Skin of body (tissue), 3 donors: ENCODE measurements at places on chromosomes 5 and 9. TPM values are rescaled to one million over a fixed set of nuclear protein-coding genes. Genes with fewer than 3 reads are reported as not detected.

GRCh38 chr5:121366515-121366914 is 485.2 kb upstream of the FTMT start:
- DNase-seq: no peak

ANKRD33B gene
- total RNA-seq: 7.4 TPM

GLRA1 gene
- not detected for total RNA-seq

DNA sequence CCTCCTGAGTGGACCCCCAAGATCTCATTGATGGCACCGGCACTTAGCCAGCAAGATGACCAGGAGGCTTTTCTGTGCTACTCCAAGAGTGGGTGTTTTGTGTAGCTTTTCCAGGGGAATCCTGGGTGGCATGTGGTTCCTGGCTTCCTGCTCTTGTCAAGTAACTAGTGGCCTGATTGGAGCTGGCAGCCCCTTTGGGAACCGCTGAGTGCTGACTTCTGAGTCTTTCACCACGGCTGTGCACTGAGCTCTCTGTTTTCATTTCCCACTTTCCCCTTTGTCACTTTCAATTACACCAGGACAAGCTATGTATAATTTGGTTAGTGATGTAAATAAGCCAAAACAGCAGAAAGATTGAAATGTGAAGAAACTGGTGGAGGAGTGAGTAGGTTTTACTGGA is 255.4 kb downstream of the GOLPH3 start:
- no peak for DNase-seq

LRRC19 gene
- not detected for total RNA-seq

TSLP gene
- total RNA-seq: 0.59 TPM

DNA sequence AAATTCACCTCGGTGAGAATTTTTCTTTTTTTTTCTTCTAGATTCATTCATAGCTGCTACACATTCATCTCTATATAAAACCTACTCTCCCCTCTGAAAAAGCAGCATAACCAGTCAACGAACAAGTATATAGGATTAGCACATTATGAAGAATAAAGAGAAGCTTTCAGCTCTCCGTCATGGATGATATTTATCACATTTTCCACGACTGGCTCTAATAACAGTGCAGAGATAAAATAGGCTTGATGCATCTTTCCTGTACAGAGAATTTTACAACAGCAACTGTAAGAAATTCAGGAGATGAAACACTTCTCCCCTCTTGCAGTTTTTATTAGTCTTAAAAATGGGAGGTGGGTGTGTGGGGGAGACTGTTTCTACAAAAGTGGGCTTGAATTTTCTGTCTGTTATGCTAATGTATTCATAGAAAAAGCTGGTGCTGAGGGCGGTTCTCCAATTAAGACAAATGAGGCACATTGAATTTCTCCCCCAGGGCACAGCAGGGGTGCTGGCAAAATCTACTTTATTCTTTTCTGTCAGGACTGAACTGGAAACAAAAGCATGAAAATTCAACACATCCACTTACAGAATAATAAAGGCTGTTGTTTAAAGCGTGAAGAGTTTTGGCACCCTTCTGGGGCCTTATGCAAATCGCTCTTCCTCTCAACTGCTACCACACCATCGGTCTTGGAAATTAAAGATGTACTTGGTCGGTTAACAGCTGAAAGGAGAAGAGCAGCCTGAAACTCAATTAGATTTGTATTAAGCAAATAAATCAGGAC is 233.9 kb upstream of the ZNF608 start:
- peak; percentile 65 for DNase-seq

DNA sequence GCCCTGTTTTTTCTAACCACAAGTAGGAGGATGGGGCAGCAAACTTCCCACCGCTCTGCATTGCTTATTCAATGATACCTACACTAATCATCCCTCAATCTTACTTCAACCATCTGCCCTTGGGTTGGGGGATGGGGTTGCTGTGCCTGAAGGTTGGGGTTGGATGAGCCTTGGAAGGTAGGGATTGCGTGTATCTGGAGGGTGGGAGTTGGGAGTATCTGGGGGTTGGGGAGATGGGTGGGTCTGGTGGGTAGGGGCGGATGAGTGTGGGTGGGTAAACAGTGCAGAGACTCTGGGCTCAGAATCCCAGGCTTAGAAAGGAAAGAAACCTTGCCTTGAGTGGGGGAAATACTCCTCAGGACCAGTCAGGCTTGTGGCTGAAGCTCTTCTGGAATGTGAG is 467.4 kb downstream of the DIRAS2 start:
- no peak for DNase-seq

- DNase-seq: no peak
Measured at GRCh38 chr5:112965733-112966306, 10.8 kb upstream of the DCP2 start.

GRCh38 chr5:118258223-118258622 is 730.1 kb downstream of the DTWD2 start:
- DNase-seq: no peak

- no peak for DNase-seq
Measured at GRCh38 chr5:95920822-95921221, 40.8 kb downstream of the ELL2 start.

GRCh38 chr9:133484671-133485437 is 6.0 kb upstream of the SLC2A6 start:
- no peak for DNase-seq

TRMT10B gene
- 7.1 TPM for total RNA-seq

CD274 gene
- 1.5 TPM for total RNA-seq

DNA sequence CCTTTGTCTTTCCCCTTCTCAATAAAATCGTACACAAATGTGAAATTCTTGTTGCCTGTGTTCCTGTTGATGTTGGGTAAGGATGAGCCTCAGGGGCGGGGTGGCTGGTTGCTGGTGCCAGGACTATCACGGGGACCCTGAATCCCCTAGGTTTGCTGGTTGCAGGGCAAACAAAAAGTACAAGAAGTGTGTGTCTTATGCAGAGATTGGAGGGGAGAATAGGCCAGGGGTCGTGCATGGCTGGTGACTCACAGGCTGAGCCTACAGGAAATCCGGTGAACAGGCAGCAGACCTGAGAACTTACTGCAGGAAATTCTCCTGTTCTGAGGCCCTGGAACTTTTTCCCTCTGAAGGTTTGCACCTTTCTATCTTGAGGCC is 5.5 kb downstream of the ANXA2R start:
- DNase-seq: no peak

GRIA1 gene
- total RNA-seq: 2.5 TPM

DNA sequence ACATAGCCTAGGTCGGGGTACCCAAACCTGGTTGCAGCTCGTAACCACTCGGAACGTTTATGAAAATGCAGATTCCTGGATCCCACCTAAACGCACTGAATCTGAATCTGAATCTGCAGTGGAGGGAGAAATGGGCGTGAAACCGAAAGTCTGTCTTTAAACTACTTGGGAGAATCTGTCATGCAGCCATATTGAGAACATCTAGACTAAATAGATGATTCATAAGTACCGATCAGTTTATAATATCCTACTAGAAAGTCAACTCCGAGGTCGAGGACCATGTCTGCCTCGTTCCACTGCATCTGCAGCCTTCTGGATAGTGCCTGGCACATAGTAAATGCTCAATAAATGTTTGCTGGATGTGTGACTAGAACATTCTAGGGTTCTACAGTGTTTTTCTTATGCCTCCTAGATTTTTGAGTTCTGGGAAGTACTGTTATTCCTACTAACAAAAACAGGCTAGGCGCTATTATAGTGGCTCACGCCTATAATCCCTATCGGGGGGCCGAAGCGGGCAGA is 632 bp downstream of the COQ4 start:
- DNase-seq: no peak

- DNase-seq: peak; percentile 20
Measured at GRCh38 chr9:124828489-124829333, 24.5 kb upstream of the WDR38 start.

- DNase-seq: no peak
Measured at GRCh38 chr9:129335464-129336129, 157.5 kb upstream of the IER5L start.

DNA sequence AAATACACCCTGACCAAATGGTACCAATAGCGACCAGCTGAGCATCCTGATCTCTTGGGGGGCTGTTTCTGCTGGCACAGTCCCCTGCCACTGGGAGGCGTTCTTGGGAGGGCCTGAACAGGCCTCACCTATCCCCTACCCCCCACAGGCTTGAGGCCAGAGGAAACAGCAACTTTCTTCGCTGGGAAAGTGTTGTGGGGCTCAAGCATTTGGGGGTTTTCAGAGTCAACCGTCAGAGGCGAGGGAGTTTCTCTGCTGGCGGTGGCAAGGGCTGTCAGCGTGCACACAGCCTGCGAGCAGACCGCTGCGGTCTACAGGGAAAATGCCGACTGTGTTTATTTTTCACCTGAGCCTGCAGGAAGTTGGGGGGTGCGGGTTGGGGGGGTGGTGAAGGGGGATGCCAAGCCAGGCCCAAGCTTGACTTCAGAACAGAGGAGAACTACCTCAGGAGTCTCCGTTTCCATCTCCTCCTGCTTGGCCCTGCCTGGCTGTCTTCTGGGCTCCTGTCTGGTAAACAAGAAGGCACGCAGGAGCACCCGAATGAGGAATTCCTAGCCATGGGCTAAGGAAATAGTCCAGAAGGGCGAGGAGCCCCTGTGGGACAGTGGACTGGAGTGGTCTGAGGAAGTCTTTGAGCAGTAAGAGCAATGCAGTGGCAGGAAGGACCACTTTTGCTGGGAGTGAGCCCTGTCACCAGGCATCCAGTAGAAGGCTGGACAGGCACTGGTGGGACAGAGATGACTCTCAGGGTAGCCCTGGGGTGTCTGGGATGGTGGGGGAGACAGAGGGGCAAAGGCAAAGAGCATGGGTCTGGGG is 18.1 kb downstream of the TCF7 start:
- no peak for DNase-seq

DNA sequence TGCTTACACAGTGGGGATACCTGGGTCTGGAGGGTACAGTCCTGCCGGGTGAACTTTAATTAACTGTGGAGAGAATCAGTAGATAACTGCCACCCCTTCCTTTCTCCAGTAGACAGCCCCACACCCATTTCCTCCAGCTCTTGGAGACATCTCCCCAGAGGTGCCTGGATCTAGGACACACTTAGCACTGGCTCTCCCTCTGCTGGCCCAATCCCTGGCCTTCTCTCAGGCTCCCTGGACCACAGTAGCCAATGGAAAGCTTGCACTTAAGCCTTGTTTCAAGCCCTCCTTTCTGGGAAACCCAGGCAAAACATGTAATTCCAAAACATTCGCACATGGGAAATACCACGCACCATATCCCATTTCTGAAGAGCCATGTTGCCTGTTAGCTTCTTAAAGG is 169.2 kb upstream of the GAS1 start:
- DNase-seq: no peak

GRCh38 chr9:89755821-89756220 is 151.0 kb downstream of the GADD45G start:
- DNase-seq: no peak

NKD2 gene
- total RNA-seq: 12.7 TPM

PAIP2 gene
- total RNA-seq: 76.0 TPM

TXNDC8 gene
- not detected for total RNA-seq

DNA sequence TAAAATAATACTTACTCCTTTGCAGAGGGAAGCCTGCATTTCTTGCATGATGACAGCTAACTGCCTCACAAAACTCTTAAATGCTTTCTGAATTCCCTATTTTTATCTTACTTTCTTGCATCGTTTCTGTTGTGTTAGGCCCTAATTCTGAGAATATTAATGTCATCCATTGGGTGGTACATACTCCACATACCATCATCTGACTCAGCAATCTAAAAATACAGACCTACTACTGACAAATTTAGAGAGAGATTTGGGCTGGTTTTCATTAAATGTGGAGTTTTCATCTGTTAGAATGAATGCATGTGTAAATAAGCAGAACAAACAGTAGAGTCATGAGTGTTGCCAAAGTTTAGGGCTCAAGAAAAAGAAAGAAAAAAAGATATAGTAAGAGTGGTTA is 26.5 kb upstream of the KCNN2 start:
- peak; percentile 50 for DNase-seq

ADCY2 gene
- 6.9 TPM for total RNA-seq

DNA sequence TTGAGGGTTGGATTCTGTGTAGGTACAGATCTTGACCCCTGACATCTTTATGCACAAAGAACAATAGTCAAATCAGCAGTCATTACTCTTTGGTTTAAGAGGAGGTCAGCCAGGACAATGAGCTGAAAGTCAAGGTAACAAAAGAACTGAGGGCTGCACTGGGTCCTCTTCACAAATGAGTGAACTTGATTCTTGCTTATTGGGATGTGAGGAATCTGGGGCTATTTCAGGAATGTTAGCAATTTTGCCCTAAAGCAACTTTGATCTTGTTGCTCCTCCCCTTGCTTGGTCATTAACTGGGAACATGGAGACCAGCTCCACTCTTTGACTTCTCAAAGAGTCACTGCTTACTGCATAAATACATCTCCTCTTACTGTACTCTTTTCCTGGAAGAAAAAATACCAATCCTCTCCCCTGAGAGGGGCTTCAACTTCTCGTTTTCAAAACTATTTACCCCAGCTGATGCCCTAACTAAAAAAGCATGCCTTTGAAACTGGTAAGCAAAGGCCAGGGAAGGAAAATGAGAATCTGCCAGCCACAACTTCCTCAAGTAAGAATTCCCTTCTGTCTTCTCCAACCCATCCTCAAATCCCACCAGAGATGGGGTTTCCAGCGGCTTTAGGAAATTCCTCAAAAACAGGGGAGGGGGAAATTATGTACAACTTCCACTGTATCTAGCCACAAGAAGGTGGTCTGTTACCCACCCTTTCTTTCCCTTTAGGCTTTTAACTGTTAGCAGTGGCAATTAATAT is 368.3 kb downstream of the ENC1 start:
- DNase-seq: no peak

KLHL3 gene
- total RNA-seq: 6.2 TPM

- no peak for DNase-seq
Measured at GRCh38 chr9:89793551-89793950, 188.7 kb downstream of the GADD45G start.

DNA sequence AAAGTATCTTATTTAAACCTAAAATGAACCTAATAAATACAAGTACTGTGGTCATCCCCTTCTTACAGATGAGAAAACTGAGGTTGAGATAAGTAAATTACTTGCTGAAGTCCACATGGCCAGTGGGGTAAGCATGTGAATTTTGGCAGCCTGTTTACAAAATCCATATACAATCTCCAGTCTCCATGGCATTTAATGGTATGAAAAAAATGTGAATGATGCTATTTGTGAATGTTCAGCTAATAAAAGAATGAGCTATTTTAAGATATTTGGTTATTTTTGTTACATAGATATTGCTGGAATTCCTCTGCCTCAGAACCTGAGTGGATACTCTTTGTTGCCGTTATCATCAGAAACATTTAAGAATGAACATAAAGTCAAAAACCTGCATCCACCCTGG is 19.3 kb upstream of the GPR150 start:
- DNase-seq: no peak

GRCh38 chr9:9286001-9286400 is 1326.8 kb downstream of the PTPRD start:
- no peak for DNase-seq

PRKACG gene
- total RNA-seq: not detected

DNA sequence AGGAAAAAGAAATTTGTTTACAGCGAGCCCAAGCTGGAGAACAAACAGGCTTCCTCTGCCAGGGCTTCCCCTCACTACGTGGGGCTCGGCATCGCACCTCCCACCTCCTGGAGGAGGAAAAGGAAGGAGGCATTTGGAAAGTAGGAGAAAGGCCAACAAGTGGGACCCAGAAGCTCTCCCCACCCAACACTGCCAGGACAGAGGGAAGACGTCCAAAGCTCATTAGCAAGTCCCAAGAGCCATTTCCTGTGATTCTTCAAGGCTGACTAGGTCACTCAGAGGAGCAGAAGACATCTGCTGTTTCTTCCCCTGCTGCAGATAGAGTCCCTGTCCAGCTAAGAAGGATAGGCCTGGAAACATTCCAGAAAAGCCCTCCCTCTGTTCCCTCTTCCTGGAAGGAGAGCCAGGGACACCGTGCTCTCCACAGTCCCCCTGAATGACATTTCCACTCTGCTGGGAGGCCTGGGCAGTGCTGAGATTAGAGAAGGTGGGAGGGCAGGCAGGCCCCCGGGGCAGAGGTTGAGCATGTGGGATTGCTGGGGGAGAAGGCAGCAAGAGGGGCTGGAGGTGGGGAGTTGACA is 57.0 kb upstream of the NEURL1B start:
- peak; percentile 72 for DNase-seq

NME5 gene
- total RNA-seq: 1.3 TPM
